ENCODE measurements at places on chromosomes 7 and 10.

GRCh38 chr10:98642281-98642680 is 195.5 kb upstream of the HPS1 start:
- no peak for DNase-seq

DNA sequence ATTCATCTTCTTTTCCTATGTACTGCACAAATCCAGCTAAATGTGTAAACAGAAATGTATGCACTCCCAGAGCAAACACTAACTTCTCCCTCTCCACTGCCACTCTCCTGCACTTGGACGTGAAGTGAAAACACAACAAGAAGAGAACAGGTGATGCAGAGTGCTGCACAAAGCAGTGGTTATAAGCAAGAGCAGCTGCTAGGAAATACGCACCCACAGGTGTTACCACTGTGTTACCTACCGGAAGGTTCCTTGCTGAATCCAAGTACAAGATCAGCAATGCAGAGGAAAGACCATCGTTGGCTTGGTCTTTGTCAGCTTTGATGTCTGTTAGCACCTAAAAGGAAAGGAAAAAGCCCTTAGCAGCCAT is 54.6 kb upstream of the NCAPG2 start:
- DNase-seq = peak; percentile 7

DNA sequence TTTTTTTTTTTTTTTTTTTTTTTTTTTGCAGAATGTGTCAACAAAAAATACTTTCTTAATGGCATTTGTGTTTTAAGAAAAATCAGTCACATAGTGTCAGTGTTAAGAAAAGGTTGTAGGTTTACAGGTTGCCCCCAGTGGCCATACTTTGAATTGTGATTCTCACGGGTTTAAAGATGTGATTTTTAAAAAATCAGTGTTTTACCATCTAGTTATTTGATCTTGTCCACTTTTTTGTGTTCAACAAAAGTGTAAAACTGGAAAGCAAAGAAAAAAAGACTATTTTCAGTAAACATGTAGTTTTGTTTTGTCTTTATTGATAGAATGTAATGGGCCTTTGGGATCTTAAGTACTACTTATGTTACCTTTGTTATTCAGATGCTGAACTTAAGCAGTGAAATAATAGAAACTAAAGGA is 25.7 kb downstream of the SUV39H2 start:
- DNase-seq = no peak

DNA sequence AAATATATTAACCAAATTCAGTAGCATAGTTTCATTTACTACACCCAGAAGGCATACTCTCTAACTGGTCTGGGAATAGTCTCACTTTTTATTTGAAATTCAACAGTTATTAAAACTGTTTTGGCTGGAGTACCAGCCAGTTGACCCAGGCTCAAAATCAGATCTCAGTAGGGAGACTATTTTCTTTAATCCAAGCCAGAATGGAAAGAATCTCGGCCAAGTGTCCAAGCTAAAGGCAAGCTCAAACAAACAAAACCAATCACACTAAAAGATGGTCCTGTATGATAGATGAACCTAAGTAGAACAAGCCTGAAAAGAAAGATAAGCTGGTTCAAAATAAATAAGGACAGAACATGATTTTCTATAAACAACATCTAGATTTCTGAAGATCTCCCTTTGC is 259.6 kb upstream of the POM121L12 start:
- no peak for DNase-seq

- no peak for DNase-seq
These were observed 165.0 kb downstream of the CCSER2 start for GRCh38 chr10:84493361-84493760.

GRCh38 chr10:79196470-79197461 is 128.0 kb downstream of the ZMIZ1 start:
- DNase-seq = peak; percentile 56

Data from DMS153 (cell line).